ENCODE measurements at places on chromosomes 7 and 10.
A peak's percentile ranks its signal among the peaks of the same experiment; 100 is the strongest.

DNA sequence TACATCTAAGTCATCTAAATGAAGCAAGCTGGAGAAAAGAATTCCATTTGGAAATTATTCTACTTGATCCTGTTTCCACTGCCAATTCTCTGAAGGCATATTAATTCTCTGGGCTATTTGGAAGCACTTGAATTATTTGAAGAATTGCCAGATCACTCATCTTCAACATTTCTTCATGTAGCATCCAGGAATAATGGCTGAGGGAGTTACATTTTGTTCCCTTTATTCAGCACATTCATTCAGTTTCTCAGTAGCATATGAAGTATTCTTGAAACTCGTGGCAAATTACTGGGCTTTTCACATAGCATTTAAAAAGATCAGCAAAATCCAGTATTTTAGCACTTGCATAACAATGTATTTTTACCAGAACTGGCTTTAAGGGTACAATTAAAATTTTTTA lies 127.1 kb upstream of the VIPR2 start:
- no peak for DNase-seq

DNA sequence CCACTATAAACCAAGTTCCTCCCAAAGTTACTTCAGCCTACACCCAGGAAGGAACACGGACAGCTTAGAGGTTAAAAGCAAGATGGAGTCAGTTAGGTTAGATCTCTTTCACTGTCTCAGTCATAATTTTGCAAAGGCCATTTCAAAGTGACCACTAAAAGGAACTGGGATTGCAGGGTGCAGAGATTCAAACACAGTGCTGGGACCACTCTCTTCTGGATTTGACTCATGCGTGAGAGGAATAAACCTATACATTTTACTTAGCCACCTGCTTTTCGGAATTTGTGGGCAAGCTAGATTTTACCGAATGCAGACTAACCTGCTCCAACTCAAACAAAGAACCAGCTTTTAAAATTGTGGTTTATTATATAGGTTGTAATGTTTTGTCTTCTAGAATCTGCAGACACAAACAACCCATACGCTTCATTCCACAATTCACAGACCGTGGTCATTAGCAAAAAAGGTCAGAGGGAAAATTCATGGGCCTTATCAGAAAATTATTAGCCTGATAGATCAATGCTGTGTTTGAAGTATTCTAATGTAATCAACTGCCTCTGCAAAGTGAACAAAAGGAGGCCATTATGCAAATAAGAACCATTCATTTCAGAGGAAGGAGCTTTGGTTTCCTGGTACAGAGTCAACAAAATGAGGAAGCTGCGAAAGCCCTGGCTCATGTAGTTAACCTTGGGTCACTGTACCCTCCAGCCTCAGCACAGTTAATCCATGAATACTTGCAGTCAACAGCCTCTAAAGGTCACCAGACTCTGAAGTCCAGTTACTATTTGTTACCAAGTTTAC lies 342.7 kb upstream of the KLF6 start:
- no peak for DNase-seq

DNA sequence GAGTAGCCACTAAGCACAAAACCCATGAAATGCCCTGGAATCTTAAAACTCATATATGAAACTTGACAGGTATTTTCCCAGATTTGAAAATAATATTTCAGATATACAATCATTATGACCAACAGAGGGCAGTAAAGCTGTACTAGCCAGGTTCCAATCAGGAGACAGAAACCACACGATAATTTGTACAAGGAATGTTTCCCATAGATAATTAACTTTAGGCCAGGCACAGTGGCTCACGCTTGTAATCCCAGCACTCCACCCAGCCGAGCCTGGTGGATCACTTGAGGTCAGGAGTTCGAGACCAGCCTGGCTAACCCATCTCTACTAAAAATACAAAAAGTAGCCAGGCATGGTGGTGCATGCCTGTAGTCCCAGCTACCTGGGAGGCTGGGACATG lies 31.0 kb upstream of the NUB1 start:
- no peak for DNase-seq

GRCh38 chr10:124221356-124222317 lies 128.2 kb upstream of the CHST15 start:
- DNase-seq = no peak

- DNase-seq = peak; percentile 83
Observed at GRCh38 chr7:76397409-76398183, 11.9 kb downstream of the SSC4D start.

DNA sequence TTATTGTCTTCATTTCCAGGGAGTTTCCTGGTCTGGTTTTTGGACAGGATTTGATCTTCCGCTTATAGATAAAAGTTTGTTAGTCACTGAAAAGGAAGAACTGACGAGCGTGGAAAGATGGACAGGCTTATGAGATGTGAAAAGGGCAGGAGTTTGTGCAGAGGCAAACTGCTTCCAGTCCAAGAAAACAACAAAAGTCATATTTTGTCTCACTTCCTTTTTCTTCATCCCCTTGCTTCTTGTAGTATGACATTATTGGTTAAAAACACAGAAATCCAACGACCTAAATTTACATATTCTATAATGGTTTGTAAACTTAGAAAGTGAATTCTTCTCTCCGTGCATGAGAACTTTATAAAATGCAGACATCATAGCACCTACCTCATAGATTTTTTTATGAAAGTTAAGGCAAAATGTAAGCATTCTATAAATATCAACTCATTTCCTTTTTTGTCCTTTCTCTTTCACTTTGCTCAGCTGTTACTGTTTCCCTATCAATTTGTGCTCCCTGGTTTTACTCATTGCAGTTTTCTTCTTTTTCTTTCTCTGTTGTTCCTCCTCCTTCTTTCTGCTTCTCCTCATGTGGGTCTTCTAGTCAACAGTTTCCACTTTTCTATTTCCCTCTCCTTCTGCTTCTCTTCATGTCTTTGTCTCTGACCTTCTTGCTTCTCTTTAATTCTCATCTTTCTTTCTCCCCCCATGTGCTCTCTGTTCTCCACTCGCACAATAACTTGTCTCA lies 370.2 kb downstream of the ARL4A start:
- DNase-seq = no peak

DNA sequence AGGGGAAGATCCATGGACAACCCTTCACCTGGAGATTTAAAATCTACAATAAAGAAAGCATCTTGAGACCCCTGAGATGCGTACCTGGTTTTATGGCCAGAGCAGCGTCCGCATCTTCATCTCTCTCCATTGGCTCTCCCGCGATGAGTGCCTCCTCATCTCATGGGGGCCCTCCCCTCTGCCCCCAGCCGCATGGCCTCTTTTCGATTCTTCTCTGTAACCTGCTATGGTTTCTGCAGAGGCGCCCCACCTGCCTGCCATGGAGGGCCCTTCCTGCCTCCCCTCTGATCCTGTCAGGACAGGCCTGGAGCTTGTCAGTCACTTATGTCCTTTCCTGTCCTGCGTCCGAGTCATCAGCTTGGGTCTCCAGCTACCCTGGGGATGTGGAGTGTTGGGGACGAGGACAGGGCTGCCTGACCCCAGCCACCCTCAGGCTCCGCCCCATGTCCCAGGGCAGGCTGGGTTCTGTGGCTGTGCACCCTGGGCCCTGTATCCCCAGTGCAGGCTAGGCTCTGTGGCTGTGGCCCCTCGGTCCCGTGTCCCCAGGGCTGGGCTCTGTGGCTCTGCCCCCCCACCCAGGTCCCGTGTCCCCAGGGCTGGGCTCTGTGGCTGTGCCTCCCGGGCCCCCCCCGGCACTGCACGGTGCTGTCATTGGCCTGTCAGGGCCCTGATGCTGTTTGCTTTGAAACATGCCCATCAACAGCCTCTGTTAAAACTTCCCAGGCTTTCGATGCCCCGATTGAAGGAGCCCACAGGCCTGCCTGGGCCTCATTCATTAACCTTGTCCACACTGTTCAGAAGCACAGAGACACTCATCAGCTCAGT lies 99.8 kb downstream of the WDR37 start:
- no peak for DNase-seq

- DNase-seq = no peak
Observed at GRCh38 chr7:972676-973309, 2.6 kb downstream of the COX19 start.

- peak; percentile 46 for DNase-seq
Observed at GRCh38 chr7:23938937-23939552, 229.0 kb downstream of the STK31 start.

- peak; percentile 43 for DNase-seq
Observed at GRCh38 chr7:105876964-105877601, 684 bp upstream of the ATXN7L1 start.

DNA sequence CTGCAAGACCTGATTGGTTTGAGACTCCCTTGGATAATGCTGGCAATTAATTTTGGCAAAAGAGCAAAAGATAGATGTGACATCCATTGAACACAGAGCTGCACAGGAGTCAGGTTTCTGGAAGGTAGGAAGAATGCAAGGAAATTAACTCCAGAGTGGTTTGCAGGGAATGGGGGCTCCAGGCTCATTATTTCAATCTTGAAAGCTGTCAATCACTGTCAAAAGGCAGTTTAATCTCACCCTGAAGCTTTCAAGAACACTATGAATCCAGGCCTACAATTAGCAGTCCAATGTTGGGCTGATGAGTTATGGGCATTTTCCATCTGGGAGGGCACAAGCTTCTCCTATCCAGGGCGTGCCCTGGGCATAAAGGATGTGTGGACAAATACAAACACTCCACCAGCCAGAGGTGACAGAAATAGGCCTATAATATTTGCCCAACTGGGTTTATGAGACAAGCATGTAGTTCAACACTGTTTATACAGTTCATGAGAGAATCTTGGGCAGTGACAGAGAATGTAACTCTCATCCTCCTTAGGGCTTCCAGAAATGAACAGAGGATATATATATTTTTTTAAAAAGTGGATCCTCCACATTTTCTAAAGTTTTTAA lies 80.5 kb downstream of the KCNMA1 start:
- DNase-seq = no peak

GRCh38 chr7:26458466-26459145 lies 166.9 kb downstream of the SNX10 start:
- DNase-seq = no peak

DNA sequence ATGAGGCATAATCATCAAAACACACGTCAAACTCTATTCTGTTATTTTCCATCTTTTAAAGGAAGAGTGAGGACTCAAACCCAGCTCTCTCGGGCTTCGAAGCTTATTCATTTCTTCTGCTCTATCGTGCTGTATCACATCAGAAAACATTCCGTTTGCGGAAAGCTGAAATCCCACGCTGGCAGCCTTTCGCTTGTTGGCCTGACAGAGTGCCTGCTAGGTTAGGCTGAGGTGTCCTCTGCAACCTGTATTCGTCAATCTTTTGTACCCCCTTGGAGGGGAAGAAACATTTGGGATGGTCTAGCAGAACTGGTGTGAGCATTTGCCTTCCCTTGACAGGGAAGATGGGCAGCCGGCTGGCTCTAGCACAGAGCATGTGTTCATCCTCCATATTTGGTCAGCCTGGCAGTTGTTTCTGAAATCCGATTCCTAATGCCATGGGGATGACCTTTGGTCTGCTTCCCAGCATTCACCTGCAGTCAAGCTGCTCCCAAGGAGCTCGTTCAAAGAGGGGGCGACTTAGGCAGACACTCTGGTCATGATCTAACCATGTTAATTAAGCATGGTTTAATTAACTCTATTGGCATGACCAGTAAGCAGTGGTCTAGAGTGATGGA lies 55.2 kb downstream of the TACC2 start:
- DNase-seq = no peak

DNA sequence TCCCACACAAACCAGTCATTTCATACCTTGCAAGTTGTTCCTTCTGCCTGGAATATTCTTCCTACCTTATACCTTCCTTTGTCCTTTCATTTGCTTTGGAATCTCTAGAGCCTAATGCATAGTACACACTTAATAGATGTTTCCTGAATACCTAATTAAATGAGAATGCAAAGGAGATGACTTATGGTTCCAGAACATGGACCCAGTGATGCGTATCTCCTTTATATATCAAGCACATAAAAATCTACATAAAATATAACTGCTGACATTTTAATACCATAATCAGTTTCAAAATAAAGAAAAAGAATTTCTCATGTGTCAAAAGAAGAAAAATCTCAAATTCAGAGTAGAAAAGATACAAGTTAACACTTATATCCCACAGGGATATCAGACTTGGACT lies 110.6 kb upstream of the ASAH2 start:
- no peak for DNase-seq

GRCh38 chr7:43649755-43650274 lies 66.9 kb downstream of the STK17A start:
- no peak for DNase-seq

DNA sequence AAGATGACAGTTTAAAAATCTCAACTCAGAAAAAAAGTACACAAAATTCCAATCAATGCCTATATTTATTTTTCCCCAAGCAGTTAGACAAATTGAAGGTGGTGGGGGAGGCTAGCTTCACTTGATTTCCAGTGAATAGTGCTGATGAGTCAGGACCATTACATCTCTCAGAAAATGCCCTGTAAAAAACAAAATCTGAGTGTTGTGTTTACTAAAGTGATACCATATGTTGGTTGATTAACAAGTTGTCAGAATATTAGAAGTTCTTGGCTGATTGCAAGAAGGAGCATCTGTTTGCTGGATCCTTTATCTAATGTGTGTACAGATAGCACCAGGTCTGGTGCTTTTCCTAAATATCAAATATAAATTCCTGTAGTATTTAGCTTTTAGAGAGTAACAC lies 31.3 kb upstream of the KIAA1217 start:
- DNase-seq = no peak

DNA sequence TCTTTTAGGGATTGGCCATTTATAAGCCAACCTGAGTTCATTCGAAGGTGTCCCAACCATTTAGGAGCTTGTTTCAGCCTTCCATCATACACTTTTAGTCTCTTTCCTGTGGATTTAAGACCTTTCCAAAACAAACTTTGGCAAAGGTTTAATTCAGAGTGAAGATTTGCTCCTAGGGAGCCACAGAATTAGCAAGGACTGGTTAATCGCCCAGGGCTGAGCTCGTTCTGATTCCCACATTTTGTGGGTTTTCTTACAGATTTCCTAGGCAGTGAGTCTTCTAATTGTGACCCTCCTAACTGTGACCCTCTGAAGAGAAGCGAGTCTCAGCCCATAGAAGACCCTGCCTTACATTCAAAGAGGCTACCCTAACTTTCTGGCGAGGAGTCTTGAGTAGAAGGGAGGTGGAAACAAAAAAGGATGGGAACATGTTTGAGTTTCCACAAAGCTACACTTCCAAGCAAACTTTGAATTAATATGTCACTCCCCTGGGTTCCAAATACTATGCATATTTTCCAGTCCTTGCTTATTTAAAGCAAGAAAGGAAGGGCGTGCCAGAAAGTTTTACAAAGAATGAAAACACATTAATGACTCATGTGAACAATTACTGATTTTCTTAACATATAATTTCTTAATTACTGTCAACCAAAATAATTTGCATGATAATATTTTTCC lies 118.3 kb downstream of the ARID5B start:
- DNase-seq = peak; percentile 59

Data from AG08395 (cell line).